ENCODE measurements at places on chromosomes 3 and 15.
A peak's percentile ranks its signal among the peaks of the same experiment; 100 is the strongest.

GRCh38 chr3:30140356-30141075 lies 465.9 kb upstream of the TGFBR2 start:
- DNase-seq, result no peak

- DNase-seq, result no peak
Measured at GRCh38 chr3:125236331-125236903, 23.9 kb upstream of the SLC12A8 start.

- peak; percentile 56 for DNase-seq
Measured at GRCh38 chr15:47027322-47027946, 689.9 kb upstream of the SEMA6D start.

DNA sequence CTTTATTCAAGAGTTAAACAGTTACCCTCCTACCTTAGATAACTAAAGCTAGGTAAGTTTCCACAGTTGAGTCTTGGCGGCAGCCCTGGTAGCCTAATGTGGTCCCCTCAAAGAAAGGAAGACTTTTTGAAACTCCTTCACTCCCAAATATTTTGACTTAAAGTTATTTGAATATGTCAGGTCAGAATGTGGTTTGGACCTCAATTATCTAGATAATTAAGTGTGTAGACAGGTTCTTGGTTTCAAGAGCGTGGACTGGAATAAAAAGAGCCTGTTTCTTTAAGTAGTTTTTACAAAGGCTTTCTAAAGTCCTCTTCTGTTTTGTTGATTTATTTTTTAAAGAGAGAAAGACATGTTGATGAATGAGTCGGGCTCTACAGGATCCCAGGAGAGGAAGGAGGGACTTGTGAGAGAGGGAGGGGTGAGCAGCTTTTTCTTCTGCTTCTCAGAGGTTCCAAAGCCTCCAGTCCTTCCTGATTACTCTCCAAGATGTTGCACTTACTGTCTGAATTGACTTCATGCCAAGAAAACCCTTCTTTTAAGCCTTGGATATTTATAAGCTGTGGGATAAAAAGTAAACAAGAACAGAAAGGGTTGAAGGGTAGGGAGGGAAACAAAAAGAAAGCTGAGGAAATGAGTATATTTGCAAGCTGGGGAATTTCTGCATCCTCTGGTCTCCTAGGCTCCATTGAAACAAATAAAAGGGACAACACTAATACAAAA lies 457.4 kb downstream of the IGSF11 start:
- DNase-seq, result no peak

DNA sequence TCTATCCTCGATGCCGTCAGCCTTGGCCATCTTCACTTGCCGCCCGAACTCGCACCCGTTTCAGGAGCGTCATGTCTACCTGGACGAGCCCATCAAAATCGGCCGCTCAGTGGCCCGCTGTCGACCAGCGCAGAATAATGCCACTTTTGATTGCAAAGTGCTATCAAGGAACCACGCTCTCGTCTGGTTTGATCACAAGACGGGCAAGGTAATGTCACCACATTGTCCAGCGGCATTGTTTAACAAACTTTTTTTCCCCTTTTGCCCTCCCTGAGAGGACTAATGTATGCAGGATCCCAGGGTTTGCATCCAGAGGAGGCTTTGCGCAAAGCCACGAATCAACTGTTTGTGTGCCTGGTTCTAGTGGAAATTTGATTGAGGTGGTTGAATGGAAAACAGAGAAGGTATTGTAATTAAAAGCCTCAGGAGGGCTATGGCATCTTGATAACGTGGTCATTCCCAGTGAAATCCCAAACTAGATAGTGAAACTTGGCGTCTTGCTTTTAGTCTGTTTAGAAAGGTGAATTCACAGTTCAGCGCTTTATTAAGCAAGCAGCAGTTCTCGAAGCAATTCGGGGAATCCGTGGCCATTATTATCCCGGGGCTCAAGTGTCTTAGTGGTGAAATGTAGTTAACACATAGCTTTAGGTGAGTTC lies 1.7 kb downstream of the SLMAP start:
- no peak for DNase-seq

- peak; percentile 70 for DNase-seq
Measured at GRCh38 chr3:45817831-45818522, 21.6 kb upstream of the SLC6A20 start.

- no peak for DNase-seq
Measured at GRCh38 chr3:76134166-76134565, 348.8 kb upstream of the ZNF717 start.

DNA sequence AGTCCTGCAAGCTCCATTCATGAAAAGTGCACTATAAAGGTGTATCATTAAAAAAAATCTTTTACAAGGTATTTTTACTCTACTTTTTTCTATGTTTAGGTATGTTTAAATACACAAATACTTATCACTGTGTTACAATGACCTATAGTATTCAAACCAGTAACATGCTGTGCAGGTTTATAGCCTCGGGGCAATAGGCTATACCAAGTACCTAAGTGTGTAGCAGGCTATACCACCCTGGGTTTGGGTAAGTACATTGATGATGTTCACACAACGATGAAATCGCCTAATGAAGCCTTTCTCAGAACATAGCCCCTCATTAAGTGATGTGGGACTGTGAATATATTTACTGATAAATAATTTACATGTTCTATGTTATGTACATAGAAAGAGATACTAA lies 104.6 kb downstream of the ATP1B3 start:
- no peak for DNase-seq

DNA sequence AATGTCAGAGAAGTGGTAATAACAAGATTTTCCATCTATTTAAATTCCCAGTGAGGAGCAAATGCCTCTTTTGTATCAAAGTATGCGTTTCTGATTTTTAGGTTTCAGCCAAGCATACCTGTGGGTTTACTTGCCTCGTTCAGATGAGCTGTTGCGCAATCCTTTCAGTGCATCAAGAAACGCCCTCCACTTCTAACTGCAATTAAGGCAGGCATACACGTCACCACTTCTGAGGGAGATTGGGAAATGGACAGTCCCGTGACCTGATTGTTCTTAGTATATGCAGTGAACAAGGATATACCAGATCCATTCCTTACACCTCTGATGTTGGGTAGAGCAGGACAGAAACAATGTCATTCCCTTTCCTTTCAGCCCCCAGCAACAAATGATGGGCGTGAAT lies 219.0 kb downstream of the ITPR1 start:
- no peak for DNase-seq

DNA sequence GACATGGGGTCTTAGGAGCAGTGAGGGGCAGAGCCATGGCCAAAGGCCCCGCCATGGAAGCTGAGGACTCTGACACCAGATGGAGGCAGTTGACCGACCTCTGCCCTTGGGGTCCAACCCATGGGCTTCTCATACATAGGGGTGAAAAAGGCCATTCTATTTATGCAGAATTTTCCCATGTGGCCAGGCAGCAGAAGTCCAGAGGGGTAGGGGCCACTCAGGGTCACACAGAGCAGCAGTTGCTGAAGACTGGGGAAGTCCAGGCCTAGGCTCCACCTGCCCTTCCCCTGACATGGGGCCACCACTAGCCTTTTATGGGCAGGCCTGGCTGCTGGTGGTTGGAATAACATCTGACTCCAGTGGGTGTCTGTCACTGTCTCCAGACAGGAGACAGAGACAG lies 6.4 kb downstream of the PRSS50 start:
- no peak for DNase-seq

- no peak for DNase-seq
Measured at GRCh38 chr3:53155760-53156159, 5.2 kb upstream of the PRKCD start.

- DNase-seq, result no peak
Measured at GRCh38 chr15:73001840-73002239, 50.4 kb upstream of the NEO1 start.

DNA sequence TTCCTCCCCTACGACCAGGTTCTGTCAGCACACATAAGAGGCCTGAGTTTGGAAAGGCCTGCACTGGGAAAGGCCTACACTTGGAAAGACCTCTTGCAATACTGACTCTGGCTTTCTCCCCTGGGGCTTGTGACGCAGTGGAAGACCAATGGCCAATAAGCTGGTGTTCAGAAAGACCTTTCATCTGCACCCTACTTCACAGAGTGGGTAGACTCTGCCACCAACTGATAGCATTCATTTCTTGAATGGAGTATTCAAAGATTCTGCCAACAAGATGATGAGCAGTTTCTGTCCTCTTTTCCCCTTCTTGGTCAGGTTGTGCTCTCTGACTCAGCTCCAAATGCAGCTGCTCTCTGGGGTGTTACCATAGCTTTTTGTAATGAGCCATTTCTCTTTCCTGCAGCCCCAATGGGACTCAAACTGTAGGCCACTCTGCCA lies 48.8 kb downstream of the TIPARP start:
- no peak for DNase-seq

GRCh38 chr3:32499585-32499984 lies 3.1 kb downstream of the CMTM6 start:
- no peak for DNase-seq

GRCh38 chr15:74901612-74902063 lies 5.0 kb downstream of the FAM219B start:
- peak; percentile 66 for DNase-seq

DNA sequence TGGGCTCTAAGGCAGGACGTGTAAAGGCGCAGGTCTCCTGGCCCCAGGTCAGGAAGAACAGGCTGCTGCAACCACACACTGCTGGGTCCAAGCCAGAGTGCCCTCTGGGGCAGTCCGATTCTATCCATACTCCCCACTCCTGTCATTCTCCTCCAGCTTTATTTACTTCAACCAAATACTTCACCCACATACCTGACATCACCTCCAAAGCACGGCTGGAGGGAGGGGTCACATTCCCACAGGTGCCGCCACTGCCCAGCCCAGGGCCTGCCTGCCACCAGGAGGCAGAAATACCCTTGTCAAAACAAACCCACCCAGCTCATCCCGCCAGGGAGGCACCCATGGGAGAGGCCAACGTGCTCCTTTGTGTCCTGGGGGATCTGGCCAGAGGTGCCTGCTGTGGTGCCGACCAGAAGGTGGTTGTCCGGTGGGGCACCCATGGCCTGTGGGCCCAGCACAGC lies 100.4 kb downstream of the DAPK2 start:
- DNase-seq, result no peak

- DNase-seq, result no peak
Measured at GRCh38 chr3:105906836-105907235, 38.0 kb upstream of the CBLB start.

DNA sequence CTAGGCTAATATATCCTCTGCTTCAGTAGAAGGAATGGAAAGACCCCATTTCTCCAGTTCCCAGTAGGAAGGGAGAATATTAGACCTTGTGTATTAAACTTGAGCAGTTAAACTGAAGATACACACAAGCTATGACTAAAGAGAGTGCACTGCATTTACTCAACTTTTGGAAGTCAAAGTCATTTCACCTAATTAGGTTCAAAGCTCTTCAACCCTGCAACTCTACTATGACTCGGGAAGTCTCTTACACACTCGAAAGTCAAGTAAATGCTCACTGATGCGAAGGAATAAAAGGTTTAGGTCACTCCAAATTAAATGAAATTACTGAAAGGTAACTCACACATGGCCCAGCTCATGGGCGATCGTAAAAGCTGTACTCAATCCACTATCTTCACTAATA lies 33.8 kb downstream of the ADAMTS9 start:
- DNase-seq, result no peak

DNA sequence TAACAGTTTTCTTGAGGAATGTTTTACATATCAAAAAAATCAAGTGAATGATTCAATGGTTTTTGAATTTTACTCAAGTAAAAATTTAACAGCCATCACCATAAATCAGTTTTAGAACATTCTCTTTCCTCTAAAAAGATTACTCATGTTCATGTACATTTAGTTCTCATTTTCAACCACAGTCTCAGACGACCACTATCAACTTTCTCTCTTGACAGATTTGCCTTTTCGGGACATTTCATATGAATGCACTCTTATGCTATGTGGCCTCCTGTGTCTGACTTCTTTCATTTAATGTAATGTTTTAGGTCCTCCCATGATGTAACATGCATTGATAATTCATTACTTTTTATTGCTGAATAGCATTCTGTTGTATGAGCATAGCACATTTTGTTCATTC lies 309.3 kb upstream of the PLSCR5 start:
- no peak for DNase-seq

DNA sequence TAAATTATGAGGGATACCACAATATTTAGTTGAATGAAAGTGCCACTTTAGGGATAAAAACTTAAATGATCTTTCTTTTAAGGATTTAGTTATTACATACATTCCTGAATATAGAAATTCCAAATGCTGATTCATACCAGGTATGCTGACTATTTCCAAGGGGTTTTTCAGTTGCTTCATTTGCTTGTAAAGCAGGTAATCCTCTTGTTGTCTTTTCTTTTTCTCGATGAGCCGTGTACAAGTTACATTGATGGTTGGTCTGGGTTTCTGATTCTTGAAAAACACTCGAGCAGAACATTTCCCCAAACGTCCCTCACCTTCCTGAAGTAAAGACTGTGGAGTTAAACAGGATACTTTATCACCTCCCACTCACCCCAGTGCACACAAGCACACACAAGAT lies 21.7 kb downstream of the RARRES1 start:
- DNase-seq, result no peak

DNA sequence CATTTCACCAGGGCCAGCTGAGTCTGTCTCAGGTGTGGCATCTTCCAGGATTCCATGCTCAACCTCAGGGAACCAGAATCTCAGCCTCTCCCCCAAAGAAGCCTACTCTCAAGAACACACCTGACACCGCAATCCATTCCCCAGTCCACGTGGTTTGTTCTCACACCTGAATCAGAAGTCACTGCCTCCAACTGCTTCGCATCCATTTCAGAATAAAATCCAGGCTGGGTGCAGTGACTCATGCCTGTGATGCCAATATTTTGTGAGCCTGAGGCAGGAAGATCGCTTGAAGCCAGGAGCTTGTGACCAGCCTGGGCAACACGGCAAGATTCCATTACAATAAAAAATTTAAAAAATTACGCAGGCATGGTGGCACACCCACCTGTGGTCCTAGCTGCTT lies 212.2 kb downstream of the FOXP1 start:
- DNase-seq, result no peak

- no peak for DNase-seq
Measured at GRCh38 chr3:137349557-137350348, 392.0 kb downstream of the IL20RB start.

DNA sequence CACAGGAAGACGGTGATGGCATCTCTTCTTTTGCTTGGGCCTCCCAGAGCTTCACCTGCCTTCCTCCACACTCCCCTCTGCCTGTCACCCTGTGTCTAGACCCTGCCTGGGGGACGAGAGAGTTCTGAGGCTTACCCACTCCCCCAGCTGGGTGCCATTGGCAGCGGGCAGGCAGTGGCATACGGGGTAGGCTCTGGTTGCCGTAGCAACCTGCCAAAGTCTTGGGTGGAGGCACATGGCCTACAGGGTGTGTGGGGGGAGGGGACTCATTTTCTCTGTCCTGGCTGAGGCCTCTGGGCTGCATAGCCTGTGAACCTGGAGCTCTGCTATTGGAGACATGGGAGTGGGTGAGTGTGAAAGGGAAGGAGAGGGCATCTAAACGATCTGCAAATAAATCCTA lies 4.4 kb downstream of the INSYN1 start:
- DNase-seq, result no peak

GRCh38 chr3:11631820-11632219 lies 11.9 kb downstream of the VGLL4 start:
- no peak for DNase-seq

DNA sequence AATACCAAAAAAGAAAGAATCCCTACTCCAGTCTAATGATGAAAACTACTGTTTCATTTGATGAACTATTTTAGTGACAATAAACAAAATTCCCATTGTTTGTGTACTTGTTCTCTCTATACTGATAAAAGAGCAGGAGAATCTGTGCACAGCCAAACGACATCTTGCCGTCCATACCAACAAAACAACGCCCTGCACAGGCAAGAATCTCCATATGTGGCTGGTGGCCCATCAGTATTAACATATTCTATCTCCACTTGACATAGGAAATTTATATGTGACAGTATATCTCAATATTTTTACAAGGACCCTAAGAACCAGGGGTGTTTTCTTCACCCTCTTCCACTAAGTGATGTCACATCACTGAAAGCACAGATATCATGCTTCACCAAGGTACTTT lies 279.5 kb downstream of the ULK4 start:
- no peak for DNase-seq
